ENCODE measurements at places on chromosomes 6 and 20. TPM values are rescaled to one million over a fixed set of nuclear protein-coding genes. Genes with fewer than 3 reads are reported as not detected.

DNA sequence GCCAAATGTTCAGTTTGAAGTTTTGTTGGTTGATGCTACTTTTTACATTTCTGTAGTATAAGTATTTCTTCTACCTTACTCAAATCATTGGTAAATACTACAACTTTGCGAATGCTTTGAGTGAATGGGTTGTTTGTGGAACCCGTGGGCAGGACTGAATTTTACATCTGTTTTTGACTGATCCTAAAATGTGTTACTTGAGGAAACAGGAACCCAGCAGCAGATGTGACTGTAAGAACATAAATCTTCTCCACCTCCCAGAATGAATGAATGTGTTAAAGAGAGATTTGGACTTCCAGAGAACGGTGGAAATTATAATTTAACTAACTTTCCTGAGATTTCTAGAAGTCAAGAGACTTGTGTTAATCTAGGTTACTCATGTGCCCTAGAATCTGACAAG is 728.5 kb upstream of the MARCKS start:
- no peak overlapping the region for H3K27ac ChIP-seq
- no peaks in the 10 kb centered on the region for H3K27me3 ChIP-seq
- no peaks in the 10 kb centered on the region for H3K36me3 ChIP-seq
- no peak overlapping the region for H3K4me3 ChIP-seq

The C6orf15 gene
- total RNA-seq = not detected

GRCh38 chr6:37323580-37323979 is 30.2 kb upstream of the RNF8 start:
- H3K27ac ChIP-seq = no peak overlapping the region
- no peak overlapping the region for H3K4me3 ChIP-seq
- no peak for DNase-seq

GRCh38 chr6:106667022-106667402 is 37.6 kb downstream of the QRSL1 start:
- no peaks in the 10 kb centered on the region for H3K4me1 ChIP-seq
- no peak overlapping the region for H3K27ac ChIP-seq
- no peak overlapping the region for H3K4me3 ChIP-seq
- no peak for DNase-seq
- H3K27me3 ChIP-seq = no peaks in the 10 kb centered on the region
- no peaks in the 10 kb centered on the region for H3K36me3 ChIP-seq

The TREML1 gene
- not detected for total RNA-seq

DNA sequence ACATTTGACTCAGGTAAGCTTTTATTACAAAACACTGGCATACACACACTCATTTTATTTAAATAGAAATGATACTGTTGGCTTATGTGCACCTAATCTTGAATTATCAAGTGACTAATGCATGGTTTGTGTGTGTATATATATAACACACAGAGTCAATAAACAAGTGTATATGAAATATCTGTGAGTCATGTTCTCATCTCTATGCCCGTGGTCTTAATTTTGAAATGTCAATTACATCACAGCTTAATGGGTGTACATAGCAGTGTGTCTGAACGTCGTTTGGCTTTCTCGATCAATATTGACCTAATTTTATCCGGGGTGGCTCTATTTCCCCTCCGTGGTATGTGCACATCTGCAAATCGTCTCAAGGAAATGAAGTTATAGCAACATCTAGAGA is 104.0 kb upstream of the ZFP64 start:
- H3K27ac ChIP-seq = no peak overlapping the region
- H3K4me3 ChIP-seq = no peak overlapping the region
- H3K36me3 ChIP-seq = no peaks in the 10 kb centered on the region
- H3K4me1 ChIP-seq = no peaks in the 10 kb centered on the region
- DNase-seq = no peak

DNA sequence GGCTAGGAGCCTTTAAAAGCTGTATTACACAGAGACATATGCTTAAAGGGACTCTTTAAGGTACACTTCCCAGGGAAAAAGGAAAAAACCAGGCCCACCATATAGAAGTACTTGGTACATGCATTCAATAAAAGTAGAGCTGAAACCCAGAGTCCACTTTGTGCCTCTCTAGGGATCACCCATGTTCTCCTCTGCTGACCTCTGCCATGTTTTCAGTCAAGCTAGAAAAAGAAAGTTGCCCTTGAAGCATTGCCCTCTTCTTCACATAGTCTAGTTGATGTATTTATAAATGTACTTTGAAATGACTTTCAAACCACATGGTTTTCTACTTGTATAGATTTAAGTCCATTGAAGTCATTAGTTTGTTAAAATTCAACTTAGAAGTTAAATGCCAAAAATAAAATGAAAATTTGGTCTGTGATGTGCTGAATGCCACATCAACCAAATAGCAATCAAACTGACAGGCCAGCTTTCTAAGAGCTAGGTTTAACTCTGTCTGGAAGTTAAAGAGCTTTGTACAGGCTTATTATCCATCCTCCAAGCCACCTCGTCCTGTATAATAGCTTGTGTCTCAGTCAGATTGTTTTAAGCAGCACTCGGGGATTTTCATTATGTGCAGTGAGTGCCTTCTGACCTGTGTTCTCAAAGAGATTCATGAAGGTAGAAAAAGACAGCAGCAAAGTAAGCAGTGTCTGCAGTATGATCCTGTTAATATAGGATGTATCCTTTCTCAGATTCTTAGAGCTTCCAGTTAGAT is 238.6 kb upstream of the PLN start:
- H3K4me3 ChIP-seq = no peak overlapping the region
- no peaks in the 10 kb centered on the region for H3K27me3 ChIP-seq
- no peak overlapping the region for H3K27ac ChIP-seq
- no peaks in the 10 kb centered on the region for H3K36me3 ChIP-seq
- no peak for DNase-seq

DNA sequence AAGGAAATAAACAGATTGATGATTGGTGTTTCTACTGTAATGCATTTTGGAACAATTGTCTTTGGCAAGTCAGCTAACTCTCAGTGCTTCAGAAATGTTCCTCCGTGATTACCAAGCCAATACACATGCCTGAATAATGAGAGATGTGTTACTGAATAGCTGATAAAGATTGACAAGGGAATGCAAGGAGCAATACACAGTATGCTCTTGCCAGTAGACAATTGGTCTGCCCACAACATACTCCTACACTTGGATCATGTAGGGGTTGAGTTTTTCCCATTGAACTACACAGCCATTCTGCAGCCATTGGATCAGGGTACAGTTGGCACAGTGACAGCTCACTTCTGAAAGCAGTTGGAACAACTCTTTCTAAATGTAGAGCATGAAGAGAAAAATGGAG is 5.6 kb upstream of the GJB7 start:
- H3K27me3 ChIP-seq = no peaks in the 10 kb centered on the region
- DNase-seq = no peak
- H3K4me1 ChIP-seq = no peaks in the 10 kb centered on the region
- H3K4me3 ChIP-seq = no peak overlapping the region

The PGBD1 gene
- total RNA-seq = 2.0 TPM

GRCh38 chr6:162187168-162187935 is 540.2 kb downstream of the PRKN start:
- H3K4me1 ChIP-seq = no peaks in the 10 kb centered on the region
- H3K4me3 ChIP-seq = no peak overlapping the region
- no peaks in the 10 kb centered on the region for H3K27me3 ChIP-seq
- H3K36me3 ChIP-seq = no peaks in the 10 kb centered on the region

- DNase-seq = peak; percentile 71
- H3K27ac ChIP-seq = peak overlapping the region; percentile 87
- H3K4me1 ChIP-seq = peaks cover 7% of the 10 kb centered on the region
- H3K27me3 ChIP-seq = no peaks in the 10 kb centered on the region
These were observed 621 bp downstream of the NOL7 start for GRCh38 chr6:13615792-13616120.

GRCh38 chr20:21213691-21214090 is 87.8 kb downstream of the KIZ start:
- H3K27me3 ChIP-seq = no peaks in the 10 kb centered on the region
- H3K4me1 ChIP-seq = no peaks in the 10 kb centered on the region
- no peak for DNase-seq
- H3K27ac ChIP-seq = no peak overlapping the region
- H3K36me3 ChIP-seq = no peaks in the 10 kb centered on the region

The GNAS gene
- 683 TPM for total RNA-seq

GRCh38 chr6:63269470-63269869 is 50.3 kb downstream of the LGSN start:
- H3K27me3 ChIP-seq = no peaks in the 10 kb centered on the region
- H3K36me3 ChIP-seq = no peaks in the 10 kb centered on the region
- no peak overlapping the region for H3K27ac ChIP-seq
- no peak overlapping the region for H3K4me3 ChIP-seq
- H3K4me1 ChIP-seq = no peaks in the 10 kb centered on the region

The HINT3 gene
- total RNA-seq = 17.1 TPM

DNA sequence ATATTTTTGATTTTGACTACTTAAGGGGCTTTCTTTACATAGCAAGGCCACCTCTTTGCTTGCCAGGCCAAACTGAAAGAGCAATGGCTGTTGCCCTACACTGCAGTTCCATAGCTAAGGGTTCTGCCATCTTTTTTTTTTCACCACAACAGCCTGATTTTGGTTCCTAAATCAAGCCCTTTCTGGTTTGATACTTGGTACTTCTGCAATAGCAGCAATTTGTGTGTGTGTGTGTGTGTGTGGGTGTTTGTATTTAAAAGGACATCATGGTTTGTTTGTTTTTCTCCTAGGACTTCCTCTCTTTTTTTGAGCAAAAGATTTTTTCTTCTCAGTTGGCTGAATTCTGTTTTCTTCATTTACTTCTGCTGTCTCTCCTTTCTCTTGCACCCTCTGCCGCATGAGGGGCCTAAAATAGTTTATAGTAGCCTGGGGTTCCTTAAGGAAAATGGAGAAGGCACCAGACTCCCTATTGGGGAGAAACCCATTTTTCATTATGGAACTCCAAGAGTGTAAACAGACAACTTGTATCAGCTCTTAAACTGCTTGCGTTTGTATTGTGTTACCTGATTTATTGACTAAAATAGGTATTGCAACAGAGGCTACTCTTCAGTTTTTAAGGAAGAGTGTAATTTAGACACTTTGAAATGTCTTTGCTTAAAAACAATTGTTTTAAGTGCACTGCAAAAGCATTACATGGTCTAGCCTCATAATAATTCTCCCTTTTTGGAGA is 12.2 kb upstream of the GCLC start:
- H3K4me1 ChIP-seq = no peaks in the 10 kb centered on the region
- no peaks in the 10 kb centered on the region for H3K36me3 ChIP-seq
- no peak overlapping the region for H3K27ac ChIP-seq
- DNase-seq = no peak
- H3K4me3 ChIP-seq = no peak overlapping the region
- H3K27me3 ChIP-seq = no peaks in the 10 kb centered on the region

- no peaks in the 10 kb centered on the region for H3K36me3 ChIP-seq
- no peaks in the 10 kb centered on the region for H3K27me3 ChIP-seq
- H3K4me1 ChIP-seq = peaks cover 8% of the 10 kb centered on the region
- H3K4me3 ChIP-seq = peak overlapping the region; percentile 24
These were observed 127.9 kb upstream of the NAA20 start for GRCh38 chr20:19889011-19889953.

DNA sequence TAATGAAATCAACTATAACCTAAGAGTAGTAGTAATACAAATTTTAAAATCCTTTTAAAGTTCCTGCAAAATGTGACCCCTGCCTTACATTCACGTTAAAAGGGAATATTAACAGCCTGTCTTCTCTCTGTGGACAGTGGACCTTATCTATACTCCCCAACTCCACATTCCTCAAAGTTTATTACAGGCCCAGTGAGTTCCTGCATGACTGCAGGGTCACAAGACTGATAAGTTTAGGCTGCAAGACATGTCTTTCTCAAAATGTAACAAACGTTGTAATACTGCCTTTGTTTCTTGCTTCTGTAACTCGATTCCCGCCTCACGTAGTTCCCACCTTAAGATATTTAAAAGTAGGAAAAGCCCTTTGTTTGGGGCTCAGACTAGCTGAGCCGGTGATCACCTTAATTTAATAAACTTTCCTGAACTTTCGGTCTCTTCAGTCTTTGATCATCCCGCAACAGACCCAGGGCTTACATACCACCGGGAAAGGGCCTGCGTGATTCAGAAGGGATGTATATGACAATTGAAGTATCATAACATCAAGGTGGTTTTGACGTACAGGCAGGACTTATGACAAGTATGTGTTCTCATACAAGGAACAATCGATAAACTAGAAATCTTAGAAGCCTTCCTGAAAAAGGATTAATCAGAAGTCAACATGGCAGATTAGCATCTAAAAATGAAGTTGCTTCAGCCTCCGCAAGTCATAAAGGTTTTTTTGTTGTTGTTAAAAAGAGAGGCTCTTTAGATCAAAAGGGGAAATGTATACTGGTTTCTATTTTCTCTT is 3.0 kb downstream of the IL22RA2 start:
- H3K4me3 ChIP-seq = no peak overlapping the region
- no peaks in the 10 kb centered on the region for H3K27me3 ChIP-seq
- H3K4me1 ChIP-seq = no peaks in the 10 kb centered on the region
- H3K36me3 ChIP-seq = no peaks in the 10 kb centered on the region
- H3K27ac ChIP-seq = no peak overlapping the region
- no peak for DNase-seq

The CLVS2 gene
- total RNA-seq = 0.19 TPM
